ENCODE measurements at places on chromosomes 11 and 22.
A peak's percentile ranks its signal among the peaks of the same experiment; 100 is the strongest.

DNA sequence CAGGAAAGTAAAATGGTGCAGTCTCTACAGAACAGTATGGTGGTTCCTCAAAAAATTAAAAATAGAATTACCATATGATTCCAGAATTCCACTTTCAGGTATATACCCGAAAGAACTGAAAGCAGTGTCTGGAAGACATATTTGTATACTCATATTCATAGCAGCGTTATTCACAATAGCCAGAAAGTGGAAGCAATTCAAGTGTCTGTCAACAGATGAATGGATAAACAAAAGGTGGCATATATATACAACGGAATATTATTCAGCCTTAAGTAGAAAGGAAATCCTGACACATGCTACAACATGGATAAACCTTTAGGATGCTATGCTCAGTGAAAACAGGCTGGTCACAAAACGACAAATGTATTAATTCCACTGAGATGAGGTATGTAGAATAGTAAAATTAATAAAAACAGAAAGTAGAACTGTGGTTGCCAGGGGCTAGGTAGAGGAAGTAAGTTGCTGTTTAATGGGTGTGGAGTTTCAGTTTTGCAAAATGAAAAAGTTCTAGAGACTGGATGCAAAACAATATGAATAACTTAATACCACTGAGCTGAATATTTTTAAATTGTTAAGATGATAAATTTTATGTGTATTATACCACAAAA, 14.5 kb downstream of the SAA1 start:
- DNase-seq = no peak

- DNase-seq = no peak
Observed at GRCh38 chr11:47415091-47415854, 6.9 kb downstream of the SLC39A13 start.

DNA sequence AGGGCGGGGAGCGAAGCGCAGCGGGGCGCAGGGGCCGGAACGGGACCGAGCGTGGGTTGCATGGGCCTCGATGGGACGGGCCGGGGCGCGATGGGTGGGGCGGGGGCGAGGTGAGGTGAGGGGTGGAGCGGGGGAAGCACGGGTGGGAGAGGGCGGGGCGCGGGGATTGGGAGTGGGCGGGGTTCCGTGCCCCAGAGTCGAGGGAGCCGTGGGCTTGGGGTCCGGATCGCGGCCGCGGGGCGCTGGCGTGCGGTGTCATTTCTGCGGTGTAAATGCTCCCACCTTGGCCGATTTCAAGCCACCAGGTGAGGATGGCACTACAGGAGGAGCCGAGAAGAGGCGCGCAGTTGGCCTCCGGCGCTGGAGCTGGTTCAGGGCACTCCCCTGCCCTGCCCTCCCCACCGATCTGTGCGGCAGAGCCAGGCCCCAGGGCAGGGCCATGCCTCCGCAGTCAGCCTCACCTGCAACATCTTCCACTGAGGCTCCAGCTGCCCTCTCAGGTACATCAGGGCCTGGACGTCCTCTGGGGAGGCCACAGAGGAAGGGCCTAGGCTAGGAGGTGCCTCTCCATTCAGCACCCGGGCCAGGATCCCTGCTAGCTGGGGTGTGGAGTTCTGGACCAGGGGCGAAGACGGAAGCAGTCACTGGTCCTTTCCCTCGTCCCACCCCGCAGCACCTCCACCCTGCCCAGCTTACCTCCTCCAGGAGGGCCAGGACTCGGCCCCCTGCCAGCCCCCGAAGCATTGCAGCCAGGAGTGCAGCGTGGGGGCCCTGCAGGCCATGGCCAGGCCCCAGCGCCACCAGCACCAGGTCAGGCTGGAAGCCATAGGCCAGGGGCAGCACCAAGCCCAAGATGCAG, 620 bp upstream of the TUBGCP6 start:
- DNase-seq = no peak

DNA sequence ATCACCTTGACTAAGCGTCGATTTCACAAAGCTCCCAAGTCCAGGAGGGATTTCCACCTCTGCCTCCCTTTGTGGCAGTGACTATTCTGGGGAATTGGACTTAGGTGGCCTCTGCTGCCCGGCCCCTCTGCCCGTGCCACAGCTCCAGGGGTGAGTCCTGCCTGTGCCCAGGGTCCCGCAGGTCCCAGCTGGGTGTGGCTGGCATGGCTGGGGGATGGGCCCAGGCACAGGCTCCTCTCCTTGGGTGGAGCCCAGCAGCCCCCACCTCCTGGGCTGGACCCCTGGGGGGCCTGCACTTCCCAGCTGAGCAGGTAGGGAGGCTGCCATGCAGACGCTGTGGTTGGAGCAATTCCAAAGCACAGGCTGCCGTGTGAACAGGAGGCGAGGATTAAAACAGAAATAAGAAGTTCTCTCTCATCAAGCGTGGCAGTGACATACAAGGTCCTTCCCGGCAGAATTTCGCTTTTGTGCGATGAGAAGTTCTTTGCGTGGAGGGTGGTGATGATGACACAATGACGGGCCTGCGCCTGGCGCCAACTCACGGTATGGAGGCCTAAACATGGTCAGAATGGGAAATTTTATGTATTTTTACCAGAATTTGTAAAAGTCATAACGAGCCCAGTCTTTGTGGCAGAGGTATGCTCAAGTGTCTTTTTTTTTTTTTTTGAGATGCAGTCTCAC, 107.3 kb downstream of the BRD1 start:
- DNase-seq = no peak

DNA sequence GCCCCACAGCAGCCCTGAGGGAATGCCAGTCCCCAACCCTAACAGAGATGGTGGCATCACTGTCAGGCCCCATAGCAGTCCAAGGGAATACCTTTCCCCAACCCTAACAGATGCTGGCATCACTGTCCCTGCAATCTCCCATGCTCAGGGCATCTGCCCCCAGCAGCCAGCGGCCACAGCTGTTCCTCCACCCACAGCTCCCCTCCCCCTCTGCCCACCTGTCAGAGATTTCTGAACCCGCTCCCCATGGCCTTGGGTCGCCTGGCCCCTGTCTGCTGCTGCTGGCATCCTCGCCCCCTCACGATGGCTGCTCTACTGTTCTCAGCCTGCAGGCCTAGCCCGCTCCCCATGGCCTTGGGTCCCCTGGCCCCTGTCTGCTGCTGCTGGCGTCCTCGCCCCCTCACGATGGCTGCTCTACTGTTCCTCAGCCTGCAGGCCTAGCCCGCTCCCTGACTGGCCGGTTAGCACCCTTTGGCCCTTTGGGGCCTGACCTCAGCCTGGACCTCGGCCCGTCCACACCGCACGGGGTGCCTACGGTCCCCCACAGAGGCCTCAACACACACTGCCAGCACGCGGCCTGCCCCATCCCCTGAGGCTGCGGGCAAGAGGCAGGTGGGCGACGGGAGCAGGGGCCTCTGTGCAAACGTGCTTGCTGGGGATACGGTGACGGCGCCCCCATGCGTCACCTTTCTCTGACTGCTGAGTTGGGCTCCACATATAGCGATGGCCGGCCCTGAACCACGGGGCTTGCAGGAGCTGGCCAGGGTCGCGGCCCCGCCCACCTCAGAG, 20.7 kb downstream of the CHID1 start:
- no peak for DNase-seq

DNA sequence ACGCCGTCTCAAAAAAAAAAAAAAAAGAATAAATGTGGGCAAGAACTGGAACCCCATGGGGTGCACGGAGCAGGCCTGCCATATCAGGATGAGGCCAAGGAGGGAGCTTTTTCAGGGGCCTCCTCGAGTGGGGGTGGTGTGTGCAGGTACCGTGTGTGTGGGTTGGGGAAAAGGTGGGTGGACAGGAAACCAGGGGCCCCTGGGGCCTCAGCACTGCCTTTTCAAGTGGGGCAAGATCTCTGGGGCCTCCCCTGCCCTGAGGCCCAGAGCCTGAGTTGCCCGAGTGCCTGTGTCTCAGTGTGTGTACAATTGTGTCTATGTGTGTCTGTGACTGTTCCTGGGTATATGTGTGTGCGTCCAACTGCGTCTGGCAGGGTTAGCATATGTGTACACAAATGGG, 23.8 kb downstream of the TEF start:
- no peak for DNase-seq

- DNase-seq = peak; percentile 79
Observed at GRCh38 chr22:50342651-50343540, at the start of gene PPP6R2. TSS of gene PPP6R2 (plus strand) at chr22:50343327. CDS start at chr22:50393909, 50,582 bp downstream.

- DNase-seq = no peak
Observed at GRCh38 chr22:20531404-20532201, 24.2 kb downstream of the MED15 start.

DNA sequence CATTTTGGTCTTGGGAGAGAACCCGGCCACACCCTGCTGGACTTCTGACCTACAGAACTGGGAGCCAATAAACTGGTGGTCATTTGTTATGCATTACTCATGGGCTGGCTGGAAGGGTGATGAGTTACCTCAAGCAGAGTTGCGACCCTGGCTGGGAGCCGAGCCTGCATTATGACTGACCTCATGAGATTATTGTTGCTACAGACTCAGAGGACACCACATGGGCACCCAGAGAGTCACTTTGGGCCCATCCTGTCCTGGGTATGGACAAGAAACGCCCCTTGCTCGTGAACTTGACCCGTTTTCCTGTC, 531.7 kb downstream of the TBC1D22A start:
- DNase-seq = no peak

DNA sequence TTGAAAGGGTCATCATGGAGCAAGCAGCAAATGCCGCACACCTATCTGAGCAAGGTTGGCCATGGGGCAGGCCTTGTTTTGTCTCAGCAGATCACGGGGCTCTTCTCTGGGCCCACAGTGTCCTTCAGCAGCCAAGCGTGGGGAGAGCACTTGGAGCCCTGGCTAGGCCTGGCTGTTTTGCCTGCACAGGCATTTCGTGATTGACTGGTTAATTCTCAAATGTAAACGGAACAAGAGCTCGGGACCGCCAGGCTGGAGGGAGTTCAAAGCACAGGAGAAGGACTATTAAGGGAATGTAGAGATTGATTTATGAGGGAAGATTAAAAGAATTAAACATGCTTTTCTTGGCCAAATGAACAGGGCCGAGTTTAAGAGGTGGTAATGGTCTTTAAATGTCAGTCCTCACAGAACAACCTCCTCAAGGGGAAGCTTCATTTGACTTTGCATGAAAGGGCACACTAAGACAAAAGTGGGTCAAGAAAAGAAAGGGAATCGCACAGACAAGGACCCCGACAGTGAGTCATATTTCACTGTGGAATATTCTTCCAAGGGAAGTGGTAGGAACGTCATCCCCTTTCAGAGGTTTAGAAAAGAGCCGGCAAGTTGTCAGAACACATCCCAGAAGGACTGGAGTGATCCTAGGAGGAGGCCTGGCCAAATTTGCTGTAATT, 20.7 kb downstream of the SPON1 start:
- no peak for DNase-seq

- DNase-seq = no peak
Observed at GRCh38 chr22:50485221-50486131, 1.2 kb upstream of the MIOX start.

- no peak for DNase-seq
Observed at GRCh38 chr11:77381729-77382665, 80.5 kb upstream of the GDPD4 start.

DNA sequence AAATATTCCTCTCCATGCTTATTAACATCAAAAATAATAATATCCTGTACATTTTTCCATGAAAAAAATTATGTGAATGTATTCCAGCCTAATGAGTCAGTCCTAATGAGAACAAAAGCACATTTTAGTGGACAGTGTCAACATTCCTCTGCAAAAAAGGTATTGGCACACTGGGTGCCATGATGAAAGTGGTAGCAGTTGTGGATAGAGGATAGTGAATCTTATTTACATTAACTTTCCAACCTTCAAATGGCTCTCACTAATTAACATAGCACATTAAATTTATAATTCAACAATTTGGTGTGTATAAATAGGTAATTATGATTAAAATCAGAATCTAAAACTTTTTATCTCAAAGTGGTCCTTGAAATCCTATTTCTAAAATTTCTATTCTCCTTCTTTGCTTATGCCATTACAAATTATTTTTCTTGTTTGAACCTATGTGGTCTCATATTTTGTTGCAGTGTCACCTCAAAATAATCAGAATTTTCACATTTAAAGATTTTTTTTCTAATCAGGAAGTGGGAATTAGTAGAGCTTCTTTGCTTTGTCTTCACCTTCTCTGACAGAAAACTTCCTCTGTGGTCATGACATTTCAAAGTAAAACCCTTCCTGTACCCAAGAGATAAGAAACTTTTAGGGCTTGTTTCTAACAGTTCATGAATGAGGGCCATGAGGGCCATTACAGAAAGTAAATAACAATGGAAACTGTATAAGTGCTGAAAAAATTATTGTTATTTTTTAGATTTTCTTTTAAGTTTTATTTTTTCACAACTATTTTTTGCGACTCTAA, 18.7 kb downstream of the SOX6 start:
- DNase-seq = no peak
